ENCODE measurements at places on chromosomes 13 and 19.

DNA sequence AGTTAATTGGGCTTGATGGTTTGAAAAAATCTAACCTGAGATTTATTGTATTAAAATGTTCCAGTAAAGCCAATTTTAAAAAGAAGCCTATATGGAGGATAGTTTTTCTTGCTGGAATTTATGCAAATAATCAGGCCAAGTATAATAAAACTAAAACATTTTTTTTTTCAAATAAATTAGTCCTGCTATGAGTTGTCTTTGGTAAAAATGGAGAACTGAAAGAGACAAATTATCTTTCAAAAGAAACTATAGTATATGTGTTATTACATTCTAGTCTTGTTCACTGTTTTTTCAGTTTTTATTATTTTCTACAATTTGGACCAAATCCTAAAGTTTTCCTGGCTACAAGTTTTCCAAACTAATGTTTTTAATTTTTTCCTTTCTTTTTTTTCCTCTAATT, 468.9 kb downstream of the UQCRFS1 start:
- DNase-seq: no peak

DNA sequence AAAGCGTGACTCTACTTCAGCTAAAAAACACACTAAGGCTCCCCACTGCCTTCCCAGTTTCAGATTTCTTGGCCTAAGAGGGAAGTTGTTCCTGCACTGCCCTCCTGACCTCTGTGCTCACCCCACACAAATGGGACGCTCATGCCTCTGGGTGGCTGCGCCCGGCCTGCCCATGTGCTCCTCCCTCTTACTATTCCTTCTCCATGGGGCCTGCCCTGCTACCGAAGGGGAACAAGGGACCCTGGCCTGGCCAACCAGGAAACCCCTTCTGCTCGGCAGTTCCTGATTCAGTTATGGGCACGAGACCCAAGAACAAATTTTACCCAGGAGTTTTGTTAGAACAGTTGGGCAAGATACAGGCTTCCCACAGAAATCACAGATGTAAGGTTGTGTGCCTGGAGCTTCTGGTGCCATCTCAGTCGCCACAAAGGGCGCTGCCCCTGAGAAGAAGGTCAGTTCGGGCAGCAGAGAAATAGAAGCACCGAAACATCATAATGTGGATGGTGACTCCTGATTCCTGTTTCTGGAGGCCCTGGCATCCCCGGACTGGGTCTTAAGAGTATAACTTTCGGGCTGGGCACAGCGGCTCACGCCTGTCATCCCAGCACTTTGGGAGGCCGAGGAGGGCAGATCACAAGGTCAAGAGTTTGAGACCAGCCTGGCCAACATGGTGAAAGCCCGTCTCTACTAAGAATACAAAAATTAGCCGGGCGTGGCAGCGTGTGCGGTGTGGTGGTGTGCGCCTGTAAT, 5.4 kb upstream of the PLPP2 start:
- no peak for DNase-seq

GRCh38 chr13:64256751-64257150, 2841.1 kb upstream of the PCDH20 start:
- DNase-seq: no peak

DNA sequence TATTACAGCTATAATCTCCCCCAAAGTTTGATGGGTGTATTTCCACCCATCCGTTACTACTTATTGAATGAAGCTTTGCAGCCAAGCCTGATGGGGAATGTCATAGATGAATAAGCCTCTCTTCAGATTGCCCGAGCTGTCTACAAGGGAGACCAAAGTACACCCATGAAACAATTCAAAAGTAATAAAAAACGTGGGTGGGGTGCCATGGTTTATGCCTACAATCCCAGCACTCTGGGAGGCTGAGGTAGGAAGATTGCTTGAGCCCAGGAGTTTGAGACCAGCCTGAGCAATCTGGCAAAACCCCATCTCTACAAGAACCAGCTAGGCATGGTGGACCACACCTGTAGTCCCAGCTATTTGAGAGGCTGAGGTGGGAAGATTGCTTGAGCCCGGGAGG, 419.2 kb downstream of the FGF9 start:
- DNase-seq: no peak

GRCh38 chr13:77434289-77434688, 101.2 kb upstream of the SCEL start:
- no peak for DNase-seq

- DNase-seq: no peak
These were observed 96.4 kb downstream of the MBNL2 start for GRCh38 chr13:97318532-97318931.

DNA sequence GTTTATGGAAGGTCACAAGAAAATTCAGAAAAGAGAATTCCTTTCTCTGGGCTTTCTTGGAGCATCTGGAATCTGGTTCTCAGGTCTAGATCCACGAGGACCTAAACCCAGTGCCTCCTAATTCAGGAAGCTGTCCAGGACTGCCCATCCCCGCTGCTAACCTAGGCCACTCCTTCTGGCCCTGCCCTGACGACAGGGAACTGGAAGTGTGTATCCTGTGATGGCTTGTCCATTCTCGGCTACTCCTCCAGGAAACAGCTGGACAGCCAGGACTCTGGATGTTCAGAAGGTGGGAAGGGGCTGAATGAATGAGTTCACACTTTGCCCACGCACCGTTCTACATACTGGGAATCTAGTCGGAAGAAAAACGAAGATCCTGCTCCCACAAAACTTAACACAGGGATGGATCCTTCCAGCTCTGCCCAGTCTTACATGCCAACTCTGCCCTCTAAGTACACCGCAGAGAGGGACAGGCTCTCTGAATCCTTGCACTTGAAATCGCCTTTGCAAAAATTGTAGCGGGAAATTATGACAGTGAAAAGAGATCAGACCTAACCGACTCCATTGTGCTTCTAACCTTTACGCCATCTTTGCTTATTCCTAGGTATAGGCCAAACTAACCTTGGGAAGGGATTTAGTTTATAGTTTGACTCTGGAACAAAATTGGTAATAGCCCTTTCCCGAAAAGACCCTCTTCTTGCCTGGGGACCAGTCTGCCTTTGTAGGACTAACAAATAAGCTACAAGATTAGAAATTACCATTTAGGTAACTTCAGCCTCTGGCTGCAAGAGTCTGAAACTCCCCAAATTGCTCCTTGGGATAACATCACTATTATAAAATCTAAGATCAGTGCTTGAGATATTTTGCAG, 1.8 kb downstream of the LSM4 start:
- DNase-seq: no peak

DNA sequence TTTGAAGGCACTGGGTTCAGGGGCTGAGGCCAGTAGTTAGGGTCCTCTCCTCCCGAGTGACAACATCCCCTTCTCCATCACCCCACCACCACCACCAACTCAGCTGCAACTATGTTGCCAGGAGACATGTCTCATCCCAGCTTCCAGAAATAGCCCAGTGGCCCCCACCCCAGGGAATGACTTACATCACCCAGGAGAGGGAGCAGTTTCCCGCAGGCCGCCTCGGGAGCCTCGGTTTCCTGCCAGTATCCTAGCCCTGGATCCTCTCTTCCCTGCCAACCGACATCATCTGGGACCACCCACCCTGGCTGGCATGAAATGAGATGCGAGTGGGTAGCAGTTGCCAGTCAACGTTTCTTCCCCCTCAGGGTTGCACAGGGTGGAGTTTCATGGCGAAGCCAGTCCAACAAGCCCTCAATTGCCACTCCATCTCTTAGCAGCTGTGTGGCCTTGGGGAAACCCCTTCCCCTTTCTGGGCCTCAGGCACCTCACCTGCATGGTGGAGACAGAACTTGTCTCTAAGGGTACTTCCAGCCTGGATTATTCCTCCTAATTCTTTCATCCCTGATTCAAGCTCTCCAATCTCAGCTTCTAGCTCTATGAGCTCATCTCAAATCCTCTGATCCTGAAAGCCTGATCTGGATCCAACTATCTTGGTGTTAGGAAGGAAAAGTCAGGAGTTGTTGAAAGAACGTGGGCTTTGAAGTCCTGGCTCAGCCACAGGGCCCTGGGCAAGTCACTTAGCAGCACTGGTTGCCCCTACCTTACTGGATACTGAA, 3.9 kb upstream of the GSK3A start:
- peak; percentile 85 for DNase-seq

DNA sequence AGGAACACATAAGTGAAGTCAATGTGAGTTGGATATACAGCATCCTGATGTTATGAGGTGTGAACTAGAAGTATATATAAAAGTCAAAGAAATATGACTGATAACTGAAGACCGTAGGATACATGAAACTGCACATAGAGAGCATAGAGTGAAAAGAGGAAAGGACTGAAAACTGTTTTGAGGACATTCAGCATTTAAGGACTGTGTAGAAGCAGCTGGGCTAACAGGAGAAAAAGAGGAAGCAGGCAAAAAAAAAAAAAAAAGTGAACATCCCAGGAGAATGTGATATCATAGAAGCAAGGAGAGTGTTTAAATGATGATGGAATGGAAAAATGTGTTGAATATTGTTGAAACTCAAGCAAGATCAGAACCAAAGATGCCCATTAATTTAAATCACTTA, 363.5 kb downstream of the PCDH20 start:
- no peak for DNase-seq

- no peak for DNase-seq
These were observed 134.9 kb downstream of the KCTD12 start for GRCh38 chr13:76751278-76751677.

- DNase-seq: no peak
These were observed 53.6 kb downstream of the LMO7 start for GRCh38 chr13:75689686-75690085.

DNA sequence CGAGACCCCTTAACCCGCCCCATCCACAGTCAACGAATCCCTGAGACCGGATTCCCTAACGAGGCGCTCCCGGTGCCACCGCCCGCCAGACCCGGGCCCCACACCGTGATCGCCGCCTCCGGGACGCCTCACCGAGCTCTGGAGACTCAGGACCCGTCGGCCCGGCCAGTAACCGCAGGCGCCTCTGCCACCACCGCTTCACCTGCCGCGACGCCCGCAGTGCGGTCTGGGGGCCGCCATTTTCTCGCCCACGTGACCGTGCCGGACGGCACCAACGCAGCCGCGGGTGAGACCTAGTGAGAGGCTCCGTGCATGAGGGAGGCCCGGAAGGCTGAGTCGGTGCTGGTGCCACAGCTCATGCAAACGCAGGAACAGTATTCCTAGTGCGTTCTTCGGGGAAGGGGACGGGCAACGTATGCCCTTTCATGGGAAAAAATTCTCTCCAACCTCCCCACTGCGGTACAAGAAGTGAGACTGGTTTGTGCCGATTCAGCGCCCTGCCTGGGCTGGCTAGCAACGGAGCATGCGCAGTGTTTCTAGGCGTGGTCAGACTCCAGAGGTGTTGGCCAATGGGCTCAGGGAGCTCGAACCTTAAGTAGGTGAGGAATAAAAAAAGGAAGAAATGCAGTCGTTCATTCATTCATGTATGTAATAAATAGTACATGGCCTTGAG, at the start of gene DOHH:
DOHH (minus strand) TSS at position 246 of the 673 bp plus-strand sequence. CDS start 3,860 bp downstream, outside the sequence.
- peak; percentile 97 for DNase-seq

DNA sequence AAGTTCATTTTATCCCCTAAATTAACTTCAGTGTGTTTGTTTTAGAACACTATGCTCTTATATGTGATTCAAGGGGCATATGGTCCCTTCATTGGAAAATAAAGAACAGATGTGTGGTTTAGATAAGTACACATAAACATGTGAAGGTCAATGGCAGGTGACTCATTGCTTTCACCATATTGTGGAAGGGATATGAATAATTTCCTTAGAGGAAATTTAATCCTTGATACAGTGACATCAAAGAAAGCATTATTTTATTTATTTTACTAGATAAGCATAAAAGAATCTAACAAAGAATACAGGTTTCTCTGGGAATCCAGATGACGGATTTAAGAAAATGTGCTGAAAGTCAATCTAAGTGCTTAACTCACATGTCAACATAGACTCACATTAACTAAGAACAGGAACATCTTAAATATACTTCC, 373.5 kb downstream of the KCTD12 start:
- DNase-seq: peak; percentile 96

DNA sequence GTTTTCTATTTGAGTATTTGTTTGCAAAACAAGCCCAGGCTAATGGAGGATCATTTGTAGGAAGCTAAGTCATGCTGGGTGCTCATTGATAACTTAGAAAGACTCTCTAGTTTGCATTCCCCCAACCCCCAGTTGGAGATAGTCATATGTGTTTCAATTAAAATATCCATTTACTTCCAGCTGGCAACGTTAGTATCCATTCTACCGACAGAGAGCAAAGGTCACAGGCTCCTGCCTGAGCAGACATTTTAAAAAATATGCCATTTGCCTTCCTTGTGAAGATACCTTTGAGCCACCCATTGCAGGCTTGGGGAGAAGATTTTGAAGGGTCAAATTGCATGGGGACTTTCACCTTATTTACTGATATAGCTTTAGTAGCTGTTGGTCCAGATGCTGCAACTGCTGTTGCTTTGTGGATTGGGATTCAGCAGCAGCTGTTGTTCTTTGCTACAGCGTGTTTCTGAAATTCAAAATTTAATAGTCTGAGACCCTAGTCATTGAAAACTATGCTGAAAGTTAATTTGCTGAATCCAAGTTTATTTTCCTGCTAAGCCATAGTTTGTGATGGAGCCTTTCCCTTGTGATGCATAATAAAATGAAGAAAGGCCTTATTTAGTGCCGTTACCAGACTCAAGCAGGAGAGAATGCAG, 335.1 kb downstream of the GPC6 start:
- DNase-seq: no peak

DNA sequence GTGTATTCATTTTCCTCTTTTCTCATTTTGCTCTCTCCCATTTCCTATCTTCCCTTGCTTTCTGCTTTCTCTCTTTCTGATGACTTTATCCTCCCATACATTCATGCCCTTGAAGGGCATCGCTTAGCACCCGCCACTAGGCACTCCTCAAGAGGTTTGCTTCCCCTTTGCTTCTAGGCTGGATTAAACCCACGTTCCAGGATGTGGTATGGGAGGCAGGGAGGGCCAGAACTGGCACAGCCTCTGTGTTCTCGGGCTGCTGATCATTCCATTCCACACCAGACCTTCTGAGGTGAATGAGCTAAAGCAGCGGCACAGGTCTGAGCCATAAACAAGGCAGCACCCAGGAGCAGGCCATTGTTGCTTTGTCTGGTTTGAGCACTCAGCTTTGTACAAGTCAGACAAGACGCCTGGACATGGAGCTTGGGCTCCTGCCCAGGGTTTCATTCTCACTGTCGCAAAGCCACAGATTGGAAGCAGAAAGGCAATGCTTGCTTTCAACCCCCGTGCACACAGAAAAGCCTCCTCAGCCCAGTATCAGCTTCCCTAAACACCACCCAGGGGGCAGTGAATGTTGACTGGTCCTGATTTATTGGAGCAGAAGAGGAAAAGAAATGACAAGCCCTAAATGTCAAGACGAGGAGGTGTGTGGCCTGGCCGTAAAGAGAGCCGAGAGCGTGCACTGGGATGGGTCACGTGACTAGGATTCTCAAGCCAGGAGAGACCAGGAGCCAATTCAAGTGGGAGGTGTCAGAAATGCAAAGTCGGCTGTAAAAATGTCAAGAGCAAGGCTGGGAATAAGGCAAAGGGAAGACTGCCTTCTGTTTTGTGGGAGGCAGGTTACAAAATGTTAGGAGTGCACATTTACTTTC, 218.0 kb upstream of the SERP2 start:
- DNase-seq: no peak

GRCh38 chr13:56066321-56066720, 1074.4 kb upstream of the PRR20A start:
- no peak for DNase-seq

- DNase-seq: no peak
These were observed 63.2 kb downstream of the SHISA2 start for GRCh38 chr13:25988661-25989060.

Data from ELR (cell line).